ENCODE measurements at places on chromosomes 5 and 9.

- no peak for DNase-seq
Measured at GRCh38 chr9:113998525-113999255, 79.4 kb downstream of the AMBP start.

GRCh38 chr9:107249131-107249533, 33.9 kb upstream of the RAD23B start:
- no peak for DNase-seq

DNA sequence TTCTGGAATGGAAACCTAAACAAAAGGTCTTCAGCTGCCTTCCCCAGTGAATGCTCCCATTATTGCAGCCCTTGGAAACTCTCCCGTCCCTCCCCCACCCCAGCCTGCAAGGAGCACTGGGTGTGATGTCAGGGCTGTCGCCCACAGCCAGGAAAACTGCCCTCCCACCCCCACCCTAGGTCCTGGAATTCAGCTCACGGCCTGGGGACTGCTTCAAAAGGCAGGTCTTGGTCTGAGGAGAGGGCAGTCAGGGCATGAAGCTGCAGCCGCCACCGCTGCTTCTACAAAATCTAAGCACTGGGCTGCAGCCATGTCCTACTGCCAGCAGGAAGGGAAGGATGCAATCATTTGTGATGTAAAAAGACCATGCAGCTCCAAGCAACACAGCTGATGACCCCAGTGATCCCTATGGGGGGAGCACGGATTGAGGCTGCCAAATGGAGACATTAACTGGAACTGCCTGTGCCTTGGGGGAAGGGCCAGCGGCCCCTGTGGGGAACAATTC, 11.4 kb downstream of the GRHPR start:
- no peak for DNase-seq

DNA sequence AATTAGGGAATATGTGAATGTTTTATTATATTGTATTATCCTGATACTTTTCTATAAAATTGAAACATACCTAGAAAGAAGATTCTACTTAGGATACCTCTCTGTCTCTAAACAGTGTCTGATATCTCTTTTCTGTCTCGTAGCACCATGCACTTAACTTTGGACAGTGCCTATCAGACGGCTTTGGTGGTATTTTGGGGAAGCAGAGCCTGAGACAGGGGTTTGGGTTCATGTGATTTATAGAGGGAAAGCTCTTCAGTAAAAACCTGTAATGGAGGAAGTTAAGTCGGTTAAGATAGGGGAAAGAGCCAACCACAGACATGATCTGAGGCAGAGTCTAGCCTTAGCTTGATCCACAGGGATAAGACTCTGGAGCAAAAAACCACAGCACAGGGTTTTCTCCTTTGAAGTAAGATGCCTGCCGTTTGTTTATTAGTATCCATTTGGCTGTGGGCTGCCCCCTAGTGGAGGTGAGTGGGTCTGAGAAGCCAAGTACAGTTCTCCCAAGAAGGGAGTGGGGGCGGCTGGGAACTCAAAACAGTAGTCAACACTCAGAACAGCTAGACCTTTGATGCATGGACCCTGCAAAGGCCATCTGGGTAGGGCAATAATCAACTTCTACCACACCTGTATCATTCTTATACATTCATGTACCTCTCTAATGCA, 141.2 kb upstream of the ASTN2 start:
- DNase-seq = peak; percentile 26

- DNase-seq = no peak
Measured at GRCh38 chr5:123278284-123278683, 144.9 kb downstream of the CEP120 start.
